Calu3 (cell line): ENCODE measurements at places on chromosomes 4 and X. TPM values are rescaled to one million over a fixed set of nuclear protein-coding genes. Genes with fewer than 3 reads are reported as not detected.
A peak's percentile ranks its signal among the peaks of the same experiment; 100 is the strongest.

PDGFC gene
- total RNA-seq: 52.1 and 64.5 TPM in 2 replicates

- no peaks in the 10 kb centered on the region for H3K4me1 ChIP-seq
- no peak overlapping the region for H3K4me3 ChIP-seq
- no peak for DNase-seq
- no peaks in the 10 kb centered on the region for H3K36me3 ChIP-seq
- no peaks in the 10 kb centered on the region for H3K27me3 ChIP-seq
Measured at GRCh38 chrX:12239356-12240082, 101.2 kb downstream of the FRMPD4 start.

RTL3 gene
- total RNA-seq: not detected in 2 replicates

LRP2BP gene
- 0.47 and 0.49 TPM in 2 replicates for total RNA-seq

GRCh38 chr4:87848622-87849351 lies 16.0 kb downstream of the MEPE start:
- H3K4me1 ChIP-seq: peaks cover 25% of the 10 kb centered on the region
- peak; percentile 40 for DNase-seq
- H3K27ac ChIP-seq: no peak overlapping the region
- H3K36me3 ChIP-seq: no peaks in the 10 kb centered on the region
- no peaks in the 10 kb centered on the region for H3K27me3 ChIP-seq

DNA sequence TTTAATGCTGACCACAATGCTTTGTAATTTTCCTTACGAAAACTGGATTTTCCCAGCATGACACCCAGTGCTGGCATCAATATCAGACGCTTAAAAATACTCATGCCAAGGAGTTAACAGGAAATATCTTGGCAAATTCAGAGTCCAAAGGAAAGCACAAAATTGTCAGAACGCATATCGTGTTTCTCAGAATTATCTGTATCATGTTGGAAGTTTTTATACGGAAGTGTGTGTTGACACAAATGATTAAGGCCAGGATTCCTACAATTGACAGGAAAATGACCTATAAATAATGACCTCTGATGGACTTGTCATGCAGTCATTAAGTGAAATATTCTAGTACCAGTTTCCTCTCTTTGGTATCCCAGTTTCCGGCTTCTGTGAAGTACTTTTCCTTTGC lies 132.1 kb upstream of the TLL1 start:
- no peak overlapping the region for H3K4me3 ChIP-seq
- H3K27ac ChIP-seq: no peak overlapping the region
- H3K4me1 ChIP-seq: no peaks in the 10 kb centered on the region
- no peaks in the 10 kb centered on the region for H3K27me3 ChIP-seq

DNA sequence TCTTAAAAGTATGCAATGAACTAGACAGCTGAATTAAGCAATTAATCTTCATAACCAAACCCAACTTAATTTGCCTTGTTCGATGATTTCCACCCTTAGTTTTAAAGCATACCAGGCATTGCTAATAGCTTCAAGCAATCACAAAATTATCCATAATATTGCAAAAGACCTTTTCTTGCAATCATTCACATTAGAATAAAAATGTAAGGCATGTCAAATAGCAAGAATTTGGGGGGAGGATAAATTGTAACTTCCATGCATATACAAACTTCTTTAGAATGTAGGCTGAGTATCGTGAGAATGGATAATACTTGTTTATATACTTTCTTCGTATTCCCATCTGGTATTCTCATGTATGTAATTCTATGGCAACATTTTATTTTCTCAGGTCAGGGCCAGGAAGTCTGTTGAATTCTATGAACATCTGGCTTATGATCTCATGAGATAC lies 28.7 kb upstream of the BMP2K start:
- H3K27ac ChIP-seq: no peak overlapping the region
- no peaks in the 10 kb centered on the region for H3K36me3 ChIP-seq
- no peaks in the 10 kb centered on the region for H3K27me3 ChIP-seq
- H3K4me3 ChIP-seq: no peak overlapping the region

DNA sequence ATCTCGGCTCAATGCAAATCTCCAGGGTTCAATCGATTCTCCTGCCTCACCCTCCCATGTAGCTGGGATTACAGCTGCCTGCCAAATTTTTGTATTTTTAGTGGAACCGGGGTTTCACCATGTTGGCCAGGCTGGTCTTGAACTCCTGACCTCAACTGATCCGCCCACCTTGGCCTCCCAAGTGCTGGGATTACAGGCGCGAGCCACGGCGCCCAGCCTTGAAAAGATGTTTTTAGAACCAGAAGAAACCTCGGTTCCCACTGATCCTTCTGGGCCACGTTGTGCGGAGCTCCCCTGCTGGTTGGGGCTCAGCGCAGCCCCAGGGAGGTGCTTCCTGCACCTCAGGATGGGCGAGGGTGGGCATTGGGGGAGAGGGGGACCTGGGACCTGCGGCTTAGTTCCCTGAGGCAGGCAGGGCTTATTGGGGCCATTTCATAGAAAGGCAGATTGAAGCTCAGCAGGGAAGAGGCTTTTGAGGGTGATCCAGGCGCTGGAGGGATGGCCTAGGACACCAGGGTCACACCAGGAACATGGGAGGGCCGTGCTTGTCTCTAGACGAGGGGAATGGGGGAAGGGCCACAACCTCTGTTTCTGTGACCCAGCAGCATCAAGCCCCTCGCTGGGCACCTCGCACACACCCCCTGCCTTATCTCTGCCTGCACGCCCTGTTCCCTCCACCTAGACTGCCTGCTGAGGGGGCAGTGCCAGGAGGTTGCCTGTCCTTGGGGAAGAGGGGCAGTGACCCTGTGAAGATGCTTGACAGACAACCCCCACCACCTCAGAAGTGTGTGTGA lies 6.3 kb upstream of the ADD1 start:
- peaks cover 1% of the 10 kb centered on the region for H3K4me1 ChIP-seq
- no peak overlapping the region for H3K27ac ChIP-seq
- H3K36me3 ChIP-seq: peaks cover 1% of the 10 kb centered on the region
- no peak overlapping the region for H3K4me3 ChIP-seq
- DNase-seq: no peak
- no peaks in the 10 kb centered on the region for H3K27me3 ChIP-seq

- H3K36me3 ChIP-seq: no peaks in the 10 kb centered on the region
- H3K4me1 ChIP-seq: no peaks in the 10 kb centered on the region
- DNase-seq: no peak
- H3K4me3 ChIP-seq: no peak overlapping the region
Measured at GRCh38 chrX:43148305-43148704, 370.3 kb upstream of the PPP1R2C start.

GRCh38 chr4:22483551-22483981 lies 32.3 kb downstream of the ADGRA3 start:
- H3K27ac ChIP-seq: peak overlapping the region; percentile 27
- peaks cover 6% of the 10 kb centered on the region for H3K36me3 ChIP-seq
- no peak for DNase-seq
- no peaks in the 10 kb centered on the region for H3K27me3 ChIP-seq

SUPT20HL1 gene
- total RNA-seq: not detected in 2 replicates

DNA sequence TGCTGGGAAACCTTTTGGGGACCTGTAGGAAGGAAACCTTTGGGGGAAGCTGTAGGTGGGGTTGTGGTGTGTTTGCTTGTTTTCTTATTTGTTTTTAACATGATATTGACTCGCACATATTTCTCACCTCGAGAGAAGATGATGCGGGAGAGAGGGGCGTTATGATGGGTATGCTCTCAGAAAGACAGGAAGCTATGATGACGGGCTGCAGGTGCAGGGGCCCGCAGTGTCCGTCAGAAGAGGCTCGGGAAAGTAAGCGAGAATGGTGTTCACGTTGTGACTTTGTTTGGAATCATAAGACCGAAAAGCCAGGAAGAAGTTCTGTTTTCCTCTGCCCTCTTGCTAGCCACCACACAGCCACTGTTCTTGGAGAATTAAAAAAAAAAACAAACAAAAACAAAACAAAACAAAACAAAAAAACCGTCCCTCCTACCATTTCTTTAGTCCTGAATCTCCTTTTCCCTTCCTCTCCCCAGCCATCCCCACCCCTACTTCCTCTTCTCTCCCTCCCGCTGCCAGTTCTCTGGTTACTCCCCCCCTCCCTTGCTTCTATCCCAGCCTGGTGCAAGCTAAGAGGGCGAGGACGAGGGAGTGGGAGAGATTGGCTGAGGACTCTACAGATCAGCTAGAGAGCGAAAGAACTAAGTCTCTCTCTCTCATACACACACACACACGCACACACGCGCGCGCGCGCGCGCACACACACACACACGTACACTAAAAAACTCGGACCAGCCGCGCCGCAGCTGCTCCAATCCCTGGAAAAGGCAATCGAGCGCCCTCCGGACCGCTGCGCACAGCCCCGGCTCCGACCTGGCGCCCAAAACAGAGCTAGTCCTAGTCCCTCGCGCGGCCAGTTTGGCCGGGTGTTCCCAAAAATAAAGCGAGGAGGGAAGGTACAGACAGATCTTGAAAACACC lies at the start of gene BMP3:
TSS of gene BMP3 (plus strand) at position 648 of the 920 bp plus-strand sequence. CDS start 577 bp downstream, outside the sequence.
- H3K4me3 ChIP-seq: peak within 1 kb of the TSS; percentile 88
- peak within 1 kb of the TSS; percentile 5 for H3K27ac ChIP-seq
- peaks cover 17% of the 10 kb centered on the region for H3K36me3 ChIP-seq
- H3K4me1 ChIP-seq: peaks cover 7% of the 10 kb centered on the region

TCEAL2 gene
- total RNA-seq: not detected in 2 replicates

GRCh38 chr4:8323947-8324555 lies 54.5 kb downstream of the HTRA3 start:
- peaks cover 11% of the 10 kb centered on the region for H3K27me3 ChIP-seq
- H3K36me3 ChIP-seq: no peaks in the 10 kb centered on the region

CENPVL1 gene
- not detected in 2 replicates for total RNA-seq

- H3K4me3 ChIP-seq: no peak overlapping the region
- no peaks in the 10 kb centered on the region for H3K27me3 ChIP-seq
- no peak overlapping the region for H3K27ac ChIP-seq
- no peak for DNase-seq
Measured at GRCh38 chrX:13180807-13181206, 136.4 kb upstream of the FAM9C start.

GRCh38 chr4:26858035-26858918 lies 2.4 kb upstream of the STIM2 start:
- H3K36me3 ChIP-seq: peaks cover 42% of the 10 kb centered on the region
- peaks cover 14% of the 10 kb centered on the region for H3K4me1 ChIP-seq
- peak overlapping the region; percentile 20 for H3K27ac ChIP-seq

GRCh38 chr4:47427935-47428334 lies 35.6 kb downstream of the COMMD8 start:
- no peaks in the 10 kb centered on the region for H3K4me1 ChIP-seq
- H3K4me3 ChIP-seq: no peak overlapping the region
- H3K36me3 ChIP-seq: no peaks in the 10 kb centered on the region
- DNase-seq: no peak

DNA sequence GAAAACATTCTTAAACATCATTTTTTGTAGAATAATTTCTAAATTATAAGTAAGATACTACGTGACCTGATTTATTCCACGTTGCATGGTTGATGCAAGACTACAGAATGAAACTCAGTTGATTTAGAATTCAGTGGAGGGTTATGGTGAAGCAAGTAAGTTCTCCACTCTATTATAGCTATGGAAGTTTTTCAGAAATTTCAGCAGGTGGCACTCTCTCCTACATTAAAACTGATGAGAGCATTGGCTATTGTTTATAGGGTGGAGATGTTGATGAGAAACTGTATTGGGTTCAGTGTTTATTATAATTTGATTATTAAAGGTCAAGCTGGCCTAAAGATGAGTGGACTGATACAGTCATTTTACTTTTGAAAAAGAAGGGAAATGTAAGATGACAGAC lies 88.0 kb downstream of the FNIP2 start:
- DNase-seq: no peak
- no peaks in the 10 kb centered on the region for H3K4me1 ChIP-seq
- peaks cover 7% of the 10 kb centered on the region for H3K36me3 ChIP-seq
- H3K4me3 ChIP-seq: no peak overlapping the region
- H3K27me3 ChIP-seq: no peaks in the 10 kb centered on the region

DNA sequence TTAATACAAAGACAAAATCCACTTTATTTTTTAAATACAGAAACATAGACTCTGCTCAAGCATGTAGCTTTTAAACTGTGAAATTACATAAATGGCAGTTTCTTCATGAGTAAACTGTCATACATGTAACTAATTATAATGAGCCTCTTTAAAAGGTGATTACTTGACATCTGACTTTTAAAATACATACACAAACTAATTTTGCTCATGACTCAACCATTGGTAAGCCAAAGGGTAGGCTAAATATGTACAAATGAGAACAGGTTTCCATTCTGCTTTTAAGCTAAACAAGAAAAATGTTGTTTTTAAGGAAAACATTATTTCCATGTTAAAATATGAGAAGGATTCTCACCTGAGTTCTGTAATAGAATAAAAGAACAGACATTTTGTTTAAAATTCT lies 27.9 kb downstream of the CAMK2D start:
- H3K27me3 ChIP-seq: no peaks in the 10 kb centered on the region
- H3K27ac ChIP-seq: no peak overlapping the region
- DNase-seq: no peak
- no peaks in the 10 kb centered on the region for H3K36me3 ChIP-seq
- no peaks in the 10 kb centered on the region for H3K4me1 ChIP-seq

ARHGAP6 gene
- not detected in 2 replicates for total RNA-seq

ABLIM2 gene
- total RNA-seq: 1.0 and 1.2 TPM in 2 replicates

DNA sequence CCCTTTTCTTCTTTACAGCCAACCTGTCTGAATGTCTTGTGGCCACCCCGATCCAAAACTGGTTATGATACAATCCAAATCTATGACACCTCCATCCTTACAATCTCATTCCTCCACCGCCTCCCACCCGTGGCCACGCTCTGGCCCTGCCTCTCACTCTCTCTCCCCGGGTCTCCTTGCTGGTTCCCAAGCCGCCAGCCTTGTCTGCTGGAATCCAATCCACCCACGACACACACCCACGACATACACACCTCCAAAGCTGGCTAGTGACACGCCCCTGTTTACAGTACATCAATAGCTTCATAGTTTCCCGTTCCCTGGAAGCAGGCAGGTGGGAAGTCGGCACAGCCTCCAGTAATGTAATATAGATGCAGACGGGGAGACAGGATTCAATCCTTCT lies 99.0 kb downstream of the WFS1 start:
- H3K4me1 ChIP-seq: no peaks in the 10 kb centered on the region
- peaks cover 9% of the 10 kb centered on the region for H3K36me3 ChIP-seq
- no peak overlapping the region for H3K27ac ChIP-seq

- H3K27me3 ChIP-seq: no peaks in the 10 kb centered on the region
- no peaks in the 10 kb centered on the region for H3K36me3 ChIP-seq
- no peaks in the 10 kb centered on the region for H3K4me1 ChIP-seq
- no peak overlapping the region for H3K27ac ChIP-seq
- no peak overlapping the region for H3K4me3 ChIP-seq
Measured at GRCh38 chr4:62806816-62807215, 1602.4 kb downstream of the TECRL start.

GRCh38 chr4:78059938-78060337 lies 2.8 kb downstream of the FRAS1 start:
- peak overlapping the region; percentile 88 for H3K4me3 ChIP-seq
- H3K27me3 ChIP-seq: no peaks in the 10 kb centered on the region
- DNase-seq: no peak
- H3K36me3 ChIP-seq: peaks cover 35% of the 10 kb centered on the region
- no peaks in the 10 kb centered on the region for H3K4me1 ChIP-seq
- no peak overlapping the region for H3K27ac ChIP-seq

DNA sequence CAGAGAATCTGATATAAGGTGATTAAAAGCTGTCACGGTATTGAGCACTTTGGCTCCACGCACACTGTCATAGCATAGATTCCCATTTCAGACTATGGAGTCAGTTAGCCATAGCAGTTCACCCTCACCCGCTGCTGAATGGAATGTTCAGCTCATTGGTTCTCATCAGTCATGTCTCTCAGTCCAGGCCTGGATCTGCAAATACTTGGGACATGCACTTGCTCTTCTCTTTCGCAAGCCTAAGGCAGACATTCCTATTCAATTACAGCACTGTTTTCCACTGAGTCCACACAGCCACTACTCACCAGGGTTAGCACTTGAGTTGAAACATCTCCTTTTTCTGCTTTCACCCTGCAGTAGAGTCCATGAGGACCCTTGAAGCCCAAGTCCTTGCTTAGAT lies 30.6 kb upstream of the SCML1 start:
- DNase-seq: no peak
- H3K4me1 ChIP-seq: peaks cover 29% of the 10 kb centered on the region
- no peaks in the 10 kb centered on the region for H3K27me3 ChIP-seq

- H3K36me3 ChIP-seq: no peaks in the 10 kb centered on the region
- H3K27ac ChIP-seq: no peak overlapping the region
- no peak for DNase-seq
- no peak overlapping the region for H3K4me3 ChIP-seq
- no peaks in the 10 kb centered on the region for H3K27me3 ChIP-seq
Measured at GRCh38 chr4:181863856-181864255, 379.3 kb upstream of the TENM3 start.
